ENCODE measurements at places on chromosomes 7 and 10. TPM values are rescaled to one million over a fixed set of nuclear protein-coding genes. Genes with fewer than 3 reads are reported as not detected.

- DNase-seq, result no peak
Measured at GRCh38 chr7:116028787-116029186, 1.8 kb downstream of the TFEC start.

DNA sequence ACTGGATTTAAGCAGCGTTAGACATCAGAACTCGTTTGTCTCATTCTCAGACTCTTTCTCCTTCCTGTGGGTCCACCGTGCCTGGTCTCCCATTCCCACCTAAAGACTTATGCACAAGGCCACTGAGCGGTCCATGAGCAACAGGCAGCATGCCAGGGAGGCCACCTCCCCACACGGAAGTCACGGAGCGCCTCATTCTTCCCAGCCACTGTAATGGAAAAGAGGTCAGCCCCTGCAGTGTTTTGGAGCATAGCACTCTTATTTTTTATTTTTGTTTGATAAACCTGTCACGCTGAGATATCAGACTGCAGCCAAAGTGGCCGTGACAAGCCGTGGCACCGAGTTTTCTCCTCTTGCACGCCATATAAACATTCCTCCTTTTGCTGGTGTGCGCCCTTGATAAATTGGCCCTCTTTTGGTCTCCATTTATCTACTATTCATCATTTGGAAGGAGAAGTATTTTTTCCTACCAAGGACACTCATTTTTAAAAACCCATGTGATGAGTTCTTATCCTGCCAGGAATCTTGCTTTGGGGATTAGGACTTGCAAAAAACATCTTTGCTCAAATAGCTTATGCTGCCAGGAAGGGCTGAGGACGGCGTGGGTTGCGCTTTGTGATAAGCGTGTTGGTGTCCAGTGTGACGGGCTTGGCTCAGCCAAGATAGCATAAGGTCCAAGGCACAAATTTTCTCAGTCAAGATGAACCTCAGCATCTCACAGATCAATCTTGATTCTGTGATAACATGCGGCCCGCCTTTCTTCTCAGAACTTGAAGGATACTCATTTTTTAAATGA, 206.0 kb downstream of the CCDC3 start:
- DNase-seq, result no peak

GRCh38 chr10:13827076-13827797, 240.5 kb downstream of the PRPF18 start:
- no peak for DNase-seq

- peak; percentile 93 for DNase-seq
Measured at GRCh38 chr7:6443372-6443941, 4.3 kb downstream of the DAGLB start.

GRCh38 chr7:95046494-95047240, 139.3 kb downstream of the PPP1R9A start:
- DNase-seq, result no peak

GRCh38 chr7:41881331-41882130, 178.6 kb upstream of the INHBA start:
- peak; percentile 60 for DNase-seq

GRCh38 chr10:97220355-97220754, 34.6 kb upstream of the SLIT1 start:
- DNase-seq, result no peak

- no peak for DNase-seq
Measured at GRCh38 chr7:71783779-71784178, 628.4 kb downstream of the CALN1 start.

- DNase-seq, result no peak
Measured at GRCh38 chr10:12228851-12229250, 32.9 kb downstream of the CDC123 start.

DNA sequence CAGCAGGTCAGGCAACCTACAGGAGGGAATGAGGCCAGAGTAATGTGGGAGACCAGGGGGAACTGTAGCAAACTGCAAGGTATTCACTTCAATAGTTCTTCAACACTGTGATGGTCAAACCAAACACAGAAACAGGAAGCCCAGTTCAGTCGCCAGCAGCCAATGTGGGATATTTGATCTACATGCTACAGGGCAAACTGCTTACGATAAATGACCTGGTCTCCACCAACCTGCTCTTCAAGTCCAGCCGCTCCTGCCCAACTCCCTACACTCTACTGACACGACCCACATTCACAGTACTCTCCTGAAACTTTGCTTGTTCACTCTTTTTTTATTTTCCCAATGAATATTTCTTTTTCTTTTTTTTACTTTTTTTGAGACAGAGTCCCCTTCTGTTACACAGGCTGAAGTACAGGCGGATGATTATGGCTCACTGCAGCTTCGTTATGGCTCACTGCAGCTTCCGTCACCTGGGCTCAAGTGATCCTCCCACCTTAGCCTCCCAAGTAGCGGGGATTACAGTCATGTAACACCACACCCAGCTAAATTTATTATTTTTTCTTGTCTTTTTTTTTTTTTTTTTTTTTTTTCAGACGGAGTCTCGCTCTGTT, 42.1 kb downstream of the MDH2 start:
- DNase-seq, result no peak

DNA sequence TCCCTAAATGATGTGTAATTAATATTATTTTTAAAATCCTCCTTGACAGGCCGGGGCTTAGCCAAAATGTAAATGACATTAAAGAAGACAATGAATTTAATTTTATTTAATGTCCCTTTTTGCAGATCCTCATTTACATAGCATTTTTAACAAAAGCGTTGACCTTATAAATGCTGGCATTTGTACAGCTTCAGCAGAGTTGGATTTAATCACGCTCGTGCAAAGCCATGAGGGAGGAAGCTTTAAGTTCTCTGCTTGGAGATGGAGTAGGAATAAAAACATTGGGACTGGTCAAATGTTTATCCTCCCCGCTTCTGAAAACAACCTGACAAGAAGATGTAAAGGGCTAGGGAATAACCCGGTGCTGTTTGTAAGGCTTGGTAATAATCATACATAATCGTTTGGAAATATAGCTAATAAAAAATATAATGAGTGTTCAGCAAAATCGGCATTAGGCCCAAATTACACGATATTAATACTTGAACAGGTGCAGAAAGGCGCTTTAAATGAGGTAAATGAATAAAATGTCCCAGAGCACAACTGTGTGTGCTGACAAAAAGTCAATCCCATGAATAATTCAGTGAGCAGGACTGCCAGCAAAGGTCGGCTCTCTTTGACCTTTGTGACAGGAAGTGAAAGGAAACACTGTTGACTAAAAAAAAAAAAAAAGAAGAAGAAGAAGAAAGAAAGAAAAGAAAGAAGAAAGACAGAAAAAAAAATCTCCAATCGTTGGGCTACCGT, 11.5 kb downstream of the EBF3 start:
- no peak for DNase-seq

DNA sequence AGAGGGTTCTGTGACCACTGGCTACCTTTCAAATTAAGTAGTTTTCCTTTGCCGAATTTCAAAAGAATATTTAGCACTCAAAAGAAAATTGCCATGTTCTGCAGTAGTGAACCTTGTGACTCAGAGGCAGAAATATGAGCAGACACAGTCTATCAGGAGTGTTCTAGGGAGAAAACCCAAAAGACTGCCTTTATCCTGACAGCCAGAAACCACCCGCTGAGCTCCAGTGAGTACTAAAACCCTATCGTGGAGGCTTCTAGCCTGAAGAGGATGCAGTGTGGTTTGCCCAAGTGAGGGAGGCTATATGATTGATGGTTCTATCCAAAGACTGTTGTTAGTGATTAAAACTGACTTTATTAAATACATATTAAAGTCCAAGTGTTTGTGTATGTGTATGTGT, 21.9 kb downstream of the CHRM2 start:
- no peak for DNase-seq

DNA sequence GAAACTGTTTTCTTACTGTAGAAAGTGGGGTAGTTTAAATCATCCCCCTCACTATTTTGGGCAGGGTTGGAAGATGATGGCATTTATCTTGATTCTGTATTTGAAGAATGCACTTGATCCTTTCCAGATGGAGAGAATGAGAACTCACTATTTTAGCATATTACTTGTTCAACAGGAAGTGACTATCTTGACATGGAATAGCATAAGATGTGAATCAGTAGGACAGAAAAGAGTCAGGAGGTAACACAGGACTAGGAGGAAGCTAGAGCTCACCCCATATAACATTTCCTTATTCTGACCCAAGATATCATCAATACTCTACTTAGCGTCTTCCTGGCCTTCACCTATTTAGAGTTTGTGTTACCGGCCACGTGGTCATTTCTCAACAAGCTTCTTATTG, 400.2 kb downstream of the PHTF2 start:
- peak; percentile 59 for DNase-seq

DNA sequence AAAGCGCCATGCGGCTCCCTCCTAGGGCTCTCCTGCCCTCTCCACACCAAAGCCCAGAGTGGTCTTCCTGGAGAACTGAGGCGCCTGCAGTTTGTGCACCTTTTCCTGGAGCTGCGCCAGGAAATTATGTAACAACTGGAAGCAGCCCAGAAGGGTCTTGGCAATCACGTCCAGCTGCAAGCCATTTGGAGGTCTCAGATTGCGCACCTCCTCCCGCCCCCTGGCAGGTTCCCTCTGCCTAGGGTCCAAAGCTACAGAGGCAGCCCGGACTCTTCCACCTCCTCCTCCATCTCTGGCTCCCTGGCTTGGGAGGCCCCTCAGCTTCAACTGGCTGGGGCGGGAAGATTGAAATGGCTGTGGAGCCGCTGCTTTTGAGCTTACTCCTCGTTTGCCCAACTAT, 34.0 kb upstream of the SFTPD start:
- peak; percentile 6 for DNase-seq

DNA sequence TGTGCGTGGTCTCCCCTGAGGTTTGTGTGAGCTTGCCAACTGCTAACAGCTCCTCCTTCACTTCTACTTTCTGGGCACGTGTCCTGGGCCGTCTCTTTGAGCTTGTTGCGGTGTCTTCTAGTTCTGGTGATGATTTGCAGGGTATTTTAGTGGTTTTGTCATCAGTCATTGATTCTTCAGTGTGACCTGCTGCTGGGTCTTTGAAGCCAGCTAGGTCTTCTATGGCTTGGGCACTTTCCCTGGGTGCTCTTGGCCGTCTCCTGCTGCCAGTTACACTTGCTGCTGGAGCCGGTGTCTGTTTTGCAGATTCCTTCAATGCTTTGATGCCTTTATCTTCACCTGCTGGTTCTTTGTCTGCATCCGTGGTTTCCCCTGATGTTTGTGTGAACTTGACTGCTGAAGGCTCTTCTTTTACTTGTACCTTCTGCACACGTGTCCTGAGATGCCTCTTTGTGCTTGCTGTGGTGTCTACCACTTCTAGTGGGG, 23.0 kb downstream of the MKI67 start:
- no peak for DNase-seq

- peak; percentile 64 for DNase-seq
Measured at GRCh38 chr7:17207220-17207619, 91.2 kb upstream of the AHR start.

GRCh38 chr10:52437205-52437646, 123.1 kb downstream of the DKK1 start:
- DNase-seq, result no peak

DNA sequence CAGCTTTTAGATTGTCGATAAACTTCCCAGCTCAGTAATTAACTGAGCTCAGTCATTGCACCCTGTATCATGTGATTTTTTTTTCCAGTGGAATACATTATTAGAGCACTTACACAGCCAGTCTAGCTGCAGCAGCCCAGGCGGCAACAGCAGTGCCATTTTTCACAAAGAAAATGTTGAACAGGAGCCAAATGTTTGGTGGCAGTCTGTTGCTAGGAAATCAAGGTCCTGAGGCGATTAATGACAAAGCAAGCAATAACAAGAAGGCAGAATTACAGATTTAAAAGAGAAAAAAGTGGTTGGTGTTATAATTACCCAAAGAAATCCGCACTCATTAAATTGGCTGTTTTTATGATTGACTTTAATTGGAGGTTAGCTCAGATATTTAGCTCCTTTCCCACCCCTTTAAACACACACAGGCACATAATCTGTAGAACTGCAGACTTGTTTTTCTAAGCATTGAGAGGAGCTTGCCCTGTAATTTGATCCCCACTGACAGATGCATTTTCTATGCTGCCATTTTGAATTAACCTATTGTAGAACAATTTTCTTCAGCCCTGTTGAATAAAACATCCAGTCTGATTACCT, 267.4 kb downstream of the ADK start:
- DNase-seq, result no peak

GRCh38 chr10:126059076-126059826, 162.9 kb downstream of the FANK1 start:
- peak; percentile 96 for DNase-seq

GRCh38 chr7:77799078-77799964, 748 bp downstream of the PHTF2 start:
- DNase-seq, result peak; percentile 46

- no peak for DNase-seq
Measured at GRCh38 chr7:22688084-22688483, 38.9 kb upstream of the IL6 start.

- peak; percentile 98 for DNase-seq
Measured at GRCh38 chr10:132193907-132194552, 7.3 kb downstream of the DPYSL4 start.

DNA sequence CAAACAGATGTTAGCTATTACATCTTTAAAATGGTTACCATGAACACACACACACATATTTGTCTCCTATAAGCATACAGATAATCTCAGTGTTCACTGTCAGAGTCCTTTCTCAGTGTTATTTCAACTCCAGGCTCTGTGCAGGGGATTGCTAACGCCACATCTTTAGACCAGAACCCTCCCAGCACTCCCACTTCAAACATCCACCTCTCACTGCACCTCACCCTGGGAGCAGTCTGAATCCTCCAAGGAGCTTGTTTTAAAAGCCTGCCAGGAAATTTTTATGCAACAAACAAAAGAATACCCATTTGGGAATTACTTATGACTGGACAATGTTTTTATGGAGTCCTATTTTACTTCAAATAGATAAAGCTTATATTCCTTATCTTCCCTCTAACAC, 107.4 kb downstream of the PARD3 start:
- no peak for DNase-seq

- peak; percentile 31 for DNase-seq
Measured at GRCh38 chr7:43516581-43517342, 66.1 kb upstream of the STK17A start.

The MMRN2 gene
- total RNA-seq, result 1.1 TPM

The CFAP70 gene
- 1.2 TPM for total RNA-seq

The LRRN3 gene
- total RNA-seq, result 2.4 TPM

The UNC5B gene
- 135 TPM for total RNA-seq

The GNGT1 gene
- total RNA-seq, result not detected

The FAM25G gene
- total RNA-seq, result not detected

The EIF5AL1 gene
- 0.72 TPM for total RNA-seq

The VPS37D gene
- 5.9 TPM for total RNA-seq

The FOXI2 gene
- not detected for total RNA-seq

The FBXL13 gene
- total RNA-seq, result 2.2 TPM

The OR6B1 gene
- not detected for total RNA-seq

The IFT22 gene
- 35.8 TPM for total RNA-seq

The STEAP4 gene
- 5.4 TPM for total RNA-seq

The ITPRID1 gene
- total RNA-seq, result not detected

The CLCN1 gene
- under 0.01 TPM for total RNA-seq

The NUTM2B gene
- total RNA-seq, result 0.88 TPM

Data from osteoblast (primary cell).